ENCODE measurements at places on chromosomes 2 and 18.

DNA sequence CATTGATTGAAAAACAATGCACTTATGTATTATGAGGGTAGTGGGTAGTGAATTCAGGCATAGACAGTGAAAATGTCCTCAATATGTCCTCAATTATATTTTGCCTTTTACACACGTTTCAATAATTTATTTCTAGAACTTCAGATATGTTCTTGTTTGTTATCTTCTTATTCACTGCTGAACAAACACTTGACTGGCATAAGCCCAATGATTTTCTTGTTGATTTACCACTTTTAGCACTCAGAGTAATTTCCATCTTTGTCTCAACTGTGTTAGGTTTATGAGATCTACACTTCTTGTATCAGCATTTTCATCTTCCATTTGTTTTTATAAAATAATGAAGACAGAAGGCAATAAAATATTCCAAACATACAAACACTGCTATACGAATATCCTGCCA, 61.8 kb upstream of the DCC start:
- DNase-seq = no peak

DNA sequence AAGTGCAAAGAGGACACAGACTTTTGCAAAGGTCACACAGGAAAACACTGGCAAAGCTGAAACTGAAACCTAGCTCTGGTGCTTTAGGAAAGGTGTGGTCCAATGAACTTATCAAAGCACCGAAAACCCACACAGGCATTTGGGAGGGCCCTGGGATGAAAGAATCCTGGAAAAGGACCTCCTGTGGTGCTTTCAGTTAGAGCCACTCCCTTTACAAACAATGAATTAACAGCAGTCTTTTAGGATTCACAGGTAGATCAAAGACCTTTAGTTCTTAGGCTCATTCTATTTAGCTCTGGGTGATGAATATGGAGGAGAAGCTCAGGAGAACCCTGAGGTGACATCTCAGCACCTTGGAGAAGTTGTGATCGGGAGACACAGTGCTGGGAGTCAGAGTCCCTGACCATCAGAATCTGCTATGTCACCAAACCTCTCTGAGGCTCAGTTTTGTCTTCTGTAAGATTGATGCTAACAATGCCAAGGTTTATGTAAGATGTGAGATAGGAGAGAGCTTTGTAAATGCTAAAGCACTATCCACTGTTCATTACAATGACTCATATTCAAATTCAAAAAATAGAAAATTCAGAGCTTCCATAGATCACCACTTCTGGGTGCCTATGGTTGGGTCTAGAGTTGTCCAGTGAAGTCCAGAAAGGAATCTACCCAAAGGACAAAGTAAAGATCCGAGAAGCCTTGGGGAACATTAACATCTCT, 39.3 kb downstream of the VSNL1 start:
- no peak for DNase-seq

GRCh38 chr2:80548469-80548868, 243.9 kb upstream of the LRRTM1 start:
- DNase-seq = no peak

DNA sequence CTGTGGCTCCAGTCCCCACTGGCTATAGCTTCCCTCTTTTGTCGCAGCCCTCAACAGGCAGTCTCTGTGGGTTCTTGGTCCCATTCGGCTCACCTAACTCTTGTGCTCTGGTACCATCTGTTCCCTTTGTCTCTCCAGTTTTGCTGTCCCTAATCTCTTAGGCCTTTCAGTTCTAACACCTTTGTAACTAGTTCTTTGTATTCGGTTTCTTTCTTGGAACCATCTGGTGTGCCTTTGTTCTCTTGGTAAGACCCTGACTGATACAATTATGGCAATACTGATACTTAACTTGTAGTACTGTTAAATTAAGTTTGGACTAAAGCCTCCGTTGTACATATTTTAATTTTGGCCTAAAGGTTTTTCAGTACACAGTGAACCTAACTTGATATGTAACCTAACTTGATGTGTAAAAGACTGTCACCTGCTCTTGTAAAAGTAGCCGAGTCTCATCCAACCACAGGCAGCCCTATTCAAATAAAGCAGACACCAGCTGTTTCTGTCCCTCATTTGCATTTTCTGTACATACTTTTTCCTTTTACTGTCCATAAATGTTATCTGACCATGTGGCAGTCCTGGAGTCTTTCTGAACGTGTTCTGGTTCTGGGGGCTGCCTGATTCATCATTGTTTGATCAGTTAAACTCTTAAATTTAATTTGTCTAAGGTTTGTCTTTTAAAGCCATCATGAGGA, 4.8 kb upstream of the MRPL44 start:
- DNase-seq = no peak

- no peak for DNase-seq
Observed at GRCh38 chr18:7720395-7720794, 153.3 kb downstream of the PTPRM start.

Measured in mucosa of gallbladder (tissue), 1 donor.